ENCODE measurements at places on chromosomes 1 and 21.

DNA sequence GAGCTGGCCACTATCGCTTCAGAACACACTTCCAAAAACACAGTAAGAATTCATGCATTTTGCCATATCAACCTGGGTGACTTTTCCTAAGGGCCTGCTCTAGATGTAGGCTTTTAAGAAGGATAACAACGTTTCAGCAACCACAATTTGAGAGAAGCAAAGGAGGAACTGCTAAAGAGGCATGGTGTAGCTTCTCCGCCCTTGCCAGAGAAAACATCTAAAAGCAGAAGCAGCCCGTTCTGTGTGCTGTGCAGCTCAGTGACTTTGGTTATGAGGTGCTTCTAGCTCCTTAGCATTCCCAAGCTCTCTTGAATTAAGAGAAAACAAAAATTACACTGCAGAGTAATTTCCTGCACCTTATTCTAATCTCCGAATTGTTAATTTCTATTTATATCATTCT is 2.7 kb downstream of the PER3 start:
- DNase-seq, result no peak

DNA sequence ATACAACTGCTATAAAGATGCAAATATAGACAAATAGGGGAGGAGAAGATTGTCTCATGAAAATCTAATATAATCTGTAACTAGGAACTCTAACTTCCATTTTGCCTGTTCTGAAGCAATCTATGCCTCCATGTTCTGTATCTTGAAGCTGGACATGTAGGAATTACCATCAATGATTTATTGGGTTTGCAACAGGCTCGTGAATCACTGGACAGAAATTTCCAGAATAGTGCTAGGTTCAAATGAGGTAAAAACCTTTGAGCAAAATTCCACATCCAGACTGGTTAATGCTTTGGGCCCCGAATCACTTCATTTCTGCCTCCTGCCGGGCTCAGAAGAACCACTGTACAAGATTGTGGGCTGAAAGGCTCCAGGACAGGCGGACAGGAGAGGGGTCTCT is 110.7 kb upstream of the CTTNBP2NL start:
- DNase-seq, result no peak

- no peak for DNase-seq
These were observed 112.5 kb upstream of the FGGY start for GRCh38 chr1:59184365-59184905.

DNA sequence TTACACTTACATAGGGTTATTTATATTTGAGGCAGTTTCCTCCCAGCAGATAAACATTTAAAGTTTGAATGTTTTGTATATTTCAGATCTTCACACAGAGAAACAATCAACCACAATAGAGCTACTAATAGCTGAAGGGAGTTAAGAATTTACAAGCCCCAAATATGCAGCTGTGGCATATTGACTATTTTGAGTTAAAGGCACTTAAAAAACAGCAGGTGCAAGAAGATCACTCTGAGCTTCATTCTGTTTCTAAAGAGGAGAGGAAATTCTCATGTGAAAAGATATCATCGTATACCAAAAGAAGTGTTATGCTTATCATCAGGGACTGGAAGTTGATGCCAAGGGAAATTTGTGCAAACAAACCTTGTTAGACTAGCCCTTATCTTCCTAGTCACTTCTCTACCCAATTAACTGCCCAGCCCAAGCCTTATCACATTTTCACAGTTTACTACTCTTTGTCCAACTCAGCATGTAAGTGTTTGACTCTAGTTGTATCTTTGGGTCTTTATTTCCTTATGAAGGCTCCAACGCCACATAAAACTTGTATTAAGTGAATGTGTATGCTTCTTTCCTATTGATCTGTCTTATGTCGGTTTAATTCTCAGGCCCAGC is 66.3 kb upstream of the COG2 start:
- no peak for DNase-seq
